ENCODE measurements at places on chromosomes 3 and 15.

DNA sequence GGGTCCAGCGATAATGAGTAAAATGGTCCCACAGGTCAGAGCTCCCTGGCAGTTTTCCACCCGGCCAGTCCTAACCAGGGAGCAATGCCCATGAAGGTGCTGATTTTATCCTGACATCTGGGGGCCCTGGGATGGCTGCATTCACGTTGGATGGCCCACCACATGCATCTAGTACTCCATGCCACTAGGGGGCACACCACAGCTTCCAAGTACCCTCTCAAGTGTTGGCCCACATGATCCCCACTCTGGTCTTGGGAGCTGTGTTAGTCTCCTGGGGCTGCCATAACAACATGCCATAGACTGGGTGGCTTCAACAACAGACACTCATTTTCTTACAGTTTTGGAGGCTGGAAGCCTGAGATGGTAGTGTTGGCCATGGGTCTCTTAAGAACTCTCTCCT, 225.5 kb downstream of the SLCO3A1 start:
- peak; percentile 39 for DNase-seq

DNA sequence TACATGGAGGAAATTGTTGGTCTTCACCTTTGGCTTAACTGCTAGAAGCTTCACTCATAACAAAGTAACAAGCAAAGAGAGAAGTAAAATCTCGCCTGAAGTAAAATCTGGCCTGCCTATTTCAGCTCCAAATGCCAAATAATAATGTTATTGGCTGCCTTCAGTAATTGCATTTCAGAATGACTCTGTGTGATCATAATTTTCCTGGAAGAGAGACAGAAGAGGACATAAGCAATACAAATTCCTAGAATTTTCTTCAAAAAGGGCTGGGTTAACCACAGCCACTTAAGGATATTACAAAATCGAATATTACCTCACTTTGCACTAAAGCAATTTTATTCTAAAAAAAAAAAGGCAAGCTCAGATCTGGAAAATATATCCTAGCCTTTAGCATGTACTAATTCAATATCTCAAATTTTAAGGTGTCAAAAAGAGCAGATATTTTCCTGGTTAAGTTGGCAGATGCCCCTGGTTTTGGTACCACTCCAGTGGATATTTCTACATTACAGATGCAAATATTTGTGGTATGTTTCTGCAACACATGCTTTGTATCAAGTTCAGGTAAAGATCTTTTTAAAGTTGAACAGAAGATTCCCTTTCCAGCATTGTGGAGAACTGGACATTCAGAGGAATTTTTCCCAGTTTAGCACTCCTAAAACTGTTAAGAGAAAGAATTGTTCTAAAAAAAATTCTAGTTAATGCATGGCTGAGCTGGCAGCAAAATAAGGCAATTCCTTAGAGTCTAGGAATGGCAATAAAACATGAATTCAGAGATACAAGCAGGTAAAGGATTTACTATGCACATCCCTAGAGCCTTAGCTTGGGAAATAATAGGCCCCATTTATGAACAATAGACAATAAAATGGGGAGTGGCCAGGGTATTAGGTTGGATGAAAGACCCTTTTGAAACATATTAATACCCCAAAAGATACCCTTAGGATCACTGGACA, 116.7 kb downstream of the STAC start:
- peak; percentile 18 for DNase-seq

GRCh38 chr15:49530092-49530491, 90.5 kb downstream of the FAM227B start:
- DNase-seq: no peak

GRCh38 chr3:108472001-108472591, 38.3 kb downstream of the MYH15 start:
- DNase-seq: peak; percentile 78

- no peak for DNase-seq
These were observed 124.4 kb downstream of the PTPRG start for GRCh38 chr3:61685755-61686154.
